ENCODE measurements at places on chromosomes 1 and 21.

DNA sequence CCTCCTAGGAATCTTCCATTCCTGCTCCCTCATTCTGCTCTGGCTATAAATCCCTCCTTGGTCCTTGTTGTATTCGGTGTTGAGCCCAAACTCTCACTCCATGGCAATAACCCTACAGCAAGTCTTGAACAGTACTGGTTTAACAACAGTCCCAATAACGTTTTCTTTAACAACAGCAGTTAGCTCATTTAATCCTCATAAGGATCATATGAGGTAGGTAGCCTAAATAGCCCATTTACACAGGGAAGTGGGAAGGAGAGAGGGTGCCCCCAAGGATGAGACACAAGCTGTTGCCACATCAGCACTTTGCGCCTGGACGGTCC is 444 bp upstream of the AGTRAP start:
- no peak for DNase-seq

- DNase-seq, result no peak
These were observed 367.9 kb upstream of the DUSP10 start for GRCh38 chr1:222109836-222110235.

- no peak for DNase-seq
These were observed 2.4 kb downstream of the NECAP2 start for GRCh38 chr1:16442941-16443340.

- no peak for DNase-seq
These were observed 225.9 kb upstream of the CSF3R start for GRCh38 chr1:36708587-36708986.

DNA sequence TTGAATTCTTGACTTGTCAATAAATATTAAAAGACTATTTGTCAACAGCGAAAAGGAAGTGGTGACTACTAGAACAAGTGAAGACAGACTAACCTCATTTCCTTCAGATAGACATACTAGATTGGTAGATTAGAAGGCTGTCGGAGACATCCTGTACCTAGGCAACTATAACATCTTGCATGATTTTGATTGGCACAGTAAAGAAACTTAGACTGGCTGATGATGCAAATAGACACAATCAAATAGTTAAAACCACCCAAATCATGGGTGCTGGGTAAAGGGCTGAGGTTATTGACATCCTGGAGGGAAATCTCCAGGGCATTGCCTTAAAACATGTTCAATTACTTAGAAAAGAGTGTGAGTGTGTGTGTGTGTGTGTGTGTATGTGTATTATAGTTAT is 85.9 kb upstream of the EDEM3 start:
- no peak for DNase-seq

DNA sequence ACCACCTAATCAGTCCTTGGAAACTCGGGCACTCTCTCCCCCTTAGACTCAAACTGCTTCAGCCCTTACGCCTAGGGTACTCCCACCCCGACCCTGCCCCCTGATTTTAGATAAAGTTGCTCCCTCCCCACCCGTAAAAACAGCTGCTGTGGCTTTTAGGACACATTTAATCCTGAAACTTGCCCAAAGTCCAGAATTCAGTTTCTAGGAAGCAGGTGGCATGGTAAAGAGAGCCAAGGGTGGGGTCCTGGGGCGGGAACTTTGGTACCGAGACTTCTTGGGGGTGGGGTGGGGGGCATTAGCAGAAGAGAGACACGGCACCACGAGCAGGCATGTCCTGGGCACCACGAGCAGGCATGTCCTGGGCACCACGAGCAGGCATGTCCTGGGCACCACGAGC is 52.4 kb downstream of the CASZ1 start:
- DNase-seq, result no peak

DNA sequence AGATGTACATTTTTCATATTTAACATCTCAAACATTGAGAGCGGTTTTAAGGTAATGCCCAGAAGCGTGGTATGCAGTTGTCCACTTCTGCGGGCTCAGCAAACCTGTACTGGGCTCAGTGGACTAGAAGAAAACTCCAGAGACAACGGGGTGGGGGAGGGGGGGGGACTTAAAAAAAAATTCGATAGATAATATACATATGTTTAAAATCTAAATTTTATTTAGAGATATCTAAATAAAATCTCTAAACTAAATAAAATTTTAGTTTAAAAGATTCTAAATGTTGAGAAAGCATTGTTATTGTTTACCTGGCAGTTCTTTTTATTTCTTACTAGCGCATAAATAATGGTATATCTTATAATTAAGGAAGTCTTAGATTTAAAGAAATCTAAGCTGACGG is 1.1 kb upstream of the IL12RB2 start:
- no peak for DNase-seq

- DNase-seq, result no peak
These were observed 303.3 kb upstream of the DAB1 start for GRCh38 chr1:57727121-57727520.

DNA sequence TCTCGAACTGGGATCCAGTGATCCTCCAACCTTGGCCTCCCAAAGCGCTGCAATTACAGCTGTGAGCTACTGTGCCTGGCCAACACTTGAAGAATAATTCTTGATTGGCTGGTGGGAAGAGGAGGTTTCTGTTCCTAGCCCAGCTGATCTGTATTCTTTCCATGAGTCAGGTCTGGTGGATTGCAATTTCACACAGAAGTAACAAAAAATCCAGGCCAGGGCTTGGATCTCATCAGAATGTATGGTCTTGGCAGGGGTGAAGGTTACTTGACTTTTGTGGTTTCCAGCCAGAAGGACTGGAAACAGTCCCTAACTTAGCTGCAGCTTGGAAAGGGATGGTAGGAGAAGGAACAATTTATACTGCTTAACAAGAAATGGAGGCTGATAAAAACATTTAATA is 5.1 kb upstream of the HP1BP3 start:
- DNase-seq, result no peak

GRCh38 chr1:19877181-19877750 is 4.9 kb upstream of the OTUD3 start:
- no peak for DNase-seq

DNA sequence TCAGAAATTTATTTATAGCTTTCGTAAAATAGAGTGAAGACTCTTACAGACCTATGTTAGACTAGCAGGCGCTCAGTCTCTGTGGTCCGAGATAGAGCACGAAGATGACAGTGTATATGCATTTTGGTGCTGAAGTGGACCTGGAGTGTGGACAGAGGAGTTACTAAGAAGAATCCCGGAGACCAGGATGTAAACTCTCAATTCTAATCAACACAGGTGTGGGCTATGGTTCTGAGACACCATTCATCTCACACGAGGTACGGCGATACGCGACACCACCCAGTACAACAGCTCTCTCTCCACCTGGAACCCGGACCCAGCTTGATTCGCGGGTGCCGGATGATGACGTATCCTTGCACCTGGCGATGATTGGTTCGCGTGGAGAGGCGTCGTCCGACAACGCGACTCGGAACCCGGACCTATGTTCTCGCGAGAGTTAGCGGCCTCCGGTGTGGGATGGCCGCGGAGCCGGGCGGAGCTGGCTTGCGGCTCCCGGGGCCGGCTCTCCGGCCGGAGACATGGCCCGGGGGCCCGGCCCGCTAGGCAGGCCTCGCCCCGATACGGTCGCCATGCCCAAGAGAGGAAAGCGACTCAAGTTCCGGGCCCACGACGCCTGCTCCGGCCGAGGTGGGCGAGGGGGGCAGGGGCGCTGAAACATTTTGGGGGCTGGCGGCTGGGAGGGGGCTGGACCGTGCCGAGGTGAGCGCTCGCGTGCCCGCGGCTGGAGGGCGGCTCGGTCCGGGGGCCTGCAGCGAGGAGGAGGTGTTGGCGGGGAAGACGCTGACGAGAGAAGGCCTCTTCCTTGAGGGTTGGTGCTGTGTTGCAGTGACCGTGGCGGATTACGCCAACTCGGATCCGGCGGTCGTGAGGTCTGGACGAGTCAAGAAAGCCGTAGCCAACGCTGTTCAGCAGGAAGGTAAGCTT is at the start of gene TMEM183A:
TMEM183A (plus strand) TSS at position 427 of the 924 bp plus-strand sequence; CDS start at position 519, 92 bp downstream.
- DNase-seq, result peak; percentile 87

DNA sequence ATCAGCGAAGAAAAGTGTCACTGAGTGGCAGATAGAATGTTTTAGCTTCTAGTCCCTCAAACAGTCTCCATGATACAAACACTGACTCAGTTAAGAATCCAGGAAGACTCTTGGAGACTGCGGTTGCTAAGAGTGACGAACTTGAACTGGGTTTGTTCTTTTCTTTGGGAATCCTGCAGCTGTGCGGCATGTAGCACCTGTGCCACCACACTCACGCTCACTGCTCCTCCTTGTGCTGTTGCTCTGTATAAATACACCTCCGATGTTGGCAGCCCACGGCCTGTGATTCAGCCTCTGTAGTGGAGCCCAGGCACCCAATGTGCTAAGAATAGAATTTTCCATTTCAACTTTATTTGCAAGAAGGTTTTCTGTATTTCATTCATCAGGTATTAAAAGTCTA is 5.5 kb upstream of the PPIE start:
- DNase-seq, result no peak

- no peak for DNase-seq
These were observed 421.2 kb downstream of the DPYD start for GRCh38 chr1:97499667-97500066.

Measured in stimulated activated CD4-positive, alpha-beta T cell treated with anti-CD3 and anti-CD28 coated beads, Interleukin-1b, Interleukin-23, amount 100 ng/mL, for 1 hour (primary cell).